M059J (cell line): ENCODE measurements at places on chromosomes 13 and 19.
A peak's percentile ranks its signal among the peaks of the same experiment; 100 is the strongest.

DNA sequence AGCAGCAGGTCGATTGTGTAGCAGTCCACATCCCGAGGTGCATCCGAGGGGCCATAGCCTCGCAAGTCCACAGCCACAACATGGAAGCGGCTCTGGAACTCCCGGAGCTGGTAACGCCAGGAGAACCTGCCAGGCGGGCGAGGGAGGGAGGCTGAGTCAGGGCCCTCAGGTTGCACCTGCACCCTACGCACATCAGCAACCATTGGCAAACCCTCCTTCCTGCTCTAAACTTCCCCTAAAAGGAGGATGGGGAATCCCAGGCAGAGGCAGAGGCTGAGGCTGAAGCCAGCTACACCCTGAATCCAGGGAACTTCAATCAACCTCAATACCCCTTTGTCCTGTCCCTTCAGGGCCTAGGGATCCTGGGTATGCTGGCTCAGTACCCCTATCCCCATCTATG, 977 bp downstream of the EPHX3 start:
- DNase-seq, result no peak

- DNase-seq, result peak; percentile 88
Measured at GRCh38 chr13:109840201-109840892, 54.0 kb upstream of the IRS2 start.

DNA sequence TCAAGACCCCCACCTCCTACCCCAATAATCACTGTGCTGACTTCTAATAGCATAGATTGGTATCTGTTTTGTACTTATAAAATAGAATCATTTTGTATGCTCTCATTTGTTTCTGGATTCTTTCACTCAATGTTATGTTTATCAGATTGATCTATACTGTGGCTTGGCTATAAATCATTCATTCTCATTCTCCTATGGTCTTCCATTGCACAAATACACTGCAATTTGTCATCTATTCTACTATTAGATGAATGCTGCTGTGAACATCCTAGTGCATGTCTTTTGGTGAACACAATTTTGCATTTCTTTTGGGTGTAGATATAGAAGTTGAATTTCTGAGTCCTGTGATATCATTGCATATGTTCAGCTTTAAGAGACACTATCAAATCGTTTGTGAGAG, 94.8 kb upstream of the AKAP11 start:
- DNase-seq, result no peak

GRCh38 chr13:27678306-27679040, 56.8 kb downstream of the POLR1D start:
- peak; percentile 48 for DNase-seq

DNA sequence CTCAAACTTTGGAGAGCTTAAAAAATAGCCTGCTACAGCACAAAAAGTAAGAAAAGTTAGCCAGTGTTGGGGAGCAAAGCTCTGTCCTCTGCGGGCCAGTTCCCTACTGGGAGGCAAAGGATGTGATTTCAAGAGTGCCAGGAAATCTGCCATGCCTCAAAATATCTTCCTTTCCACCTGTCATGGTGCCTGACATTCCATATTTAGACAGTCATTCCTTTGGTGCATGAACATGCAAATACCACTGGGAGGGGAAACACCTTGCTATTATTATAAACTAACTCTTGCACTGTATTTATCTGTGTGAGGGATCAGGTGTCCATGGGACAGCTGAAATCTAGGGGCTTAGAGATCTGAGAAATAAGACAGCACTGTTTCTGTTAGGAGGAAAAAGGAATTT, 10.3 kb downstream of the FREM2 start:
- DNase-seq, result no peak

DNA sequence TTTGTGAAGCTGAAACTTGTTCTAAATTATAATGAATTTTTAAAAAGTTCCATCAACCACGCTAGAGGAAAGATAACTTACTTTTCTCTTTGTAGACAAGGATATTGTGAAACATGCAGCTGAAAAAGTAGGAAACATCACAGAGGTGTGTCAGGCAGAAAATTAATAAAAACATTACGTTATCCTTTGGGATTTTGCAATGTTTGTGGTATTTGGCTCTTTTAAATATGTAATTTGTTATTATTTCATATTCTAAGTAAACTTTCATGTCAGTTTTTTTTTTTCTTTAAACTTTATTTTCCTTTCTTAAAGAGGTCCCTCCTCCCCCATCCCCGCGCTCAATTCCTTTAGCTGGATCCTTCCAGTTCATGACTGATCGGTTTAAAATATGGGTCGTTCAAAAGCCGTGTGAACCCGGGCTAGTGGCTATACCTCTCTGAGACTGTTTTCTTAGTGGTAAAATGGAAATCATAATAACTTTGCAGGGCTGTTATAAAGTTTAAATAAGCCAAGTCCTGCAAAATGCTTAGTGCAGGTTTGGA, 740 bp upstream of the CCDC61 start:
- no peak for DNase-seq

DNA sequence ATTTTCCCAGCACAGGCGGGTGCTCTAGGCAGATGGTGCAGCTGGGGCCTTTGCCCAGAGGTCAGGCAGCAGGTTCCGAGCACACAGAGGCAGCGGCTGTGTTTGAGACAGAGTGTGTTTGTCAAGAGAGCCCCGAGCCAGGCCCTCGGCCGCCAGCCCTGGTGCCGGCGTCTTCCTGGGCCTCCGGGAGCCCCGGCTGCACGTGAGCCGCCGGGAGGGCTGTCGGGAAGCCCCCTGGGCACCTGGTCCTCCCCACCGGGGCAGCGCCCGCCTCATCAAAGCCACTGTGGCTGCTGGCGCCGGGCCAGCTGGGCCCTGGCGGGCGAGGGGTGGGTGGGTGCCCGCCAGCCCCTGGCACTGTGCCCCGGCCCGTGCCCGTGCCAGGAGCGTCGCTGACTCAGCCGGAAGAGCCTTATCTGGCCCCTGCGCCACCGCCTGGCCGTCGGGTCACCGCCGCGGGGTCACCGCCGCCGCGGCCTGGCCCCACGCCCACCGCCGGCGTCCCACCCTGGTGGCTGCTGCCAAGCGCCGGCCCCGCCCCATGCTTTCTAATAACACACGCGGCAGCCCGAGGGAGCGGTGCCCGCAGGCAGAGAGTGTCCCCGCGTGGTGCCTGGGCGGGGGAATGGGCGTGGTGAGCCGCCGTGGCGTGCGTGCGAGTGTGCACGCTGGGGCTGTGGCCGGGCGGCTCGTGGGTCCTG, 14.9 kb downstream of the ARID3A start:
- DNase-seq, result peak; percentile 86

GRCh38 chr13:33381906-33382305, 96.4 kb upstream of the STARD13 start:
- no peak for DNase-seq

DNA sequence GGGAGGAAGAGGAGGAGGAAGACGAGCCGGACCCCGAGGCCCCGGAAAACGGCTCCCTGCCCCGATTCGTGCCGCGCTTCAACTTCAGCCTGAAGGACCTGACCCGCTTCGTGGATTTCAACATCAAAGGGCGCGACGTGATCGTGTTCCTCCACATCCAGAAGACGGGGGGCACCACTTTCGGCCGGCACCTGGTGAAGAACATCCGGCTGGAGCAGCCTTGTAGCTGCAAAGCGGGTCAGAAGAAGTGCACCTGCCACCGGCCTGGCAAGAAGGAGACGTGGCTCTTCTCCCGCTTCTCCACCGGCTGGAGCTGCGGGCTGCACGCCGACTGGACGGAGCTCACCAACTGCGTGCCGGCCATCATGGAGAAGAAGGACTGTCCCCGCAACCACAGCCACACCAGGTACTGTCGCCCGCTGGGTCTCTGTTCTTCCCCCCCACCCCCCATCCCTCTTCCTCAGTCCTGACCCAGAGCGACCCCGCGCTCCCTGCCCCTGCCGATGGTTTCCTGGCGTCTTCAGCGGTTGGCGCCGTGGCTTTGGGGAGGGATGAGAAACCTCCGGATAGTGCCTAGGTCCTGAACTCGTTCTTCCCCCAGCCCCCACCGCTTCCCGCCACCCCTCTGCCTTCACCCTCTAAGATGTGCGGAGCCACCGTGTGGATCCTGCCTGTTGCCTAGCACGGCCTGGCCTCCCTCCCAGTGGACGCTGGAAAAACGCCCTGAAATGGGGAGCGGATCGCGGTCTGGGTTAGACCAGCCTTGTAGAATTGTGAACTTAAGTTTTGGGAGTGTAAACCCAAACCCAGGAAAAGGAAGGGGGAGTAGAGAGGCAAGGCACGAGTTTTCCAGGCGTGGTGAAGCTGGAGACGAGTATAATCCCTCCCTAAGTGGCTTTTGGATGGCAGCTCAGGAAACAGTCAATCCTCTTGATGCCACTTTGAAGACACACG, 1.5 kb downstream of the HS6ST3 start:
- DNase-seq, result peak; percentile 14

DNA sequence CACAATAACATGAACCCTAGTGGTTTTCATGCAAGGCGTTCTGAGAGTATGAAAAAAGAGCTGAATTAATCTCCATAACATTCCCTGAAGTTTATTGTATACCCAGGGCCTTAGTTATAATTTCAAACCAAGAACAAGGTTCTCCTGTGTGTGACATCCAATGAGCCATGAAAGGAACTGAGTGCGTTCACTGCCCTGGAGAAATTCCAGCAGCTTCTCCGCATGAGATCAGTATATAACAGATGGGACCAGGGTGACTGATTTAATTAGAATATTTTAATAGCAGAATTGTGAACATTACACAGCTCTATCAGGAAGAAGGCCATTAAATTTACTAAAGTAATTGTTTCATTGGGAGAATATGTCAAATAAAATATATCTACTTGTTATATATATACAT, 1190.5 kb upstream of the SLC10A2 start:
- DNase-seq, result no peak

DNA sequence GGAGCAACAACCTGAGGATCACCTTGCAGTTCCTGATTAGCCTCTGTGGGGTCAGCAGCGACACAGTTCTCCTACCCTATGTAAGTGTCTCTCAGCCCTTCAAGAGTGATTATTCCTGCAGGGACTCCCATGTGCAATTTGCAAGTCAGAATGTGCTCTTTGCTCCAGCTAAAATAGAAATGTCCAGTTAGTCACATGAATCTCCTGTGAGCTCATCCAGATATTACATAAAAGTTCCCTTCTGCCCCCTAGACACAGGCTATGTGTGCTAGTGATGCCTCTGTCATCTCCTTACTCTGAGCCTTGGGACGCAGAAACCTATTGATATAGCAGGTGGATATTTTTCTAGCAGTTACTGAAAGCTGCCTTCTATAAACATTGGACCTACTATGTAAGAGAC, 105.5 kb downstream of the ZAR1L start:
- no peak for DNase-seq

GRCh38 chr19:2552859-2553258, 76.9 kb downstream of the GADD45B start:
- peak; percentile 74 for DNase-seq

- no peak for DNase-seq
Measured at GRCh38 chr19:1355568-1356507, 27.9 kb upstream of the NDUFS7 start.

DNA sequence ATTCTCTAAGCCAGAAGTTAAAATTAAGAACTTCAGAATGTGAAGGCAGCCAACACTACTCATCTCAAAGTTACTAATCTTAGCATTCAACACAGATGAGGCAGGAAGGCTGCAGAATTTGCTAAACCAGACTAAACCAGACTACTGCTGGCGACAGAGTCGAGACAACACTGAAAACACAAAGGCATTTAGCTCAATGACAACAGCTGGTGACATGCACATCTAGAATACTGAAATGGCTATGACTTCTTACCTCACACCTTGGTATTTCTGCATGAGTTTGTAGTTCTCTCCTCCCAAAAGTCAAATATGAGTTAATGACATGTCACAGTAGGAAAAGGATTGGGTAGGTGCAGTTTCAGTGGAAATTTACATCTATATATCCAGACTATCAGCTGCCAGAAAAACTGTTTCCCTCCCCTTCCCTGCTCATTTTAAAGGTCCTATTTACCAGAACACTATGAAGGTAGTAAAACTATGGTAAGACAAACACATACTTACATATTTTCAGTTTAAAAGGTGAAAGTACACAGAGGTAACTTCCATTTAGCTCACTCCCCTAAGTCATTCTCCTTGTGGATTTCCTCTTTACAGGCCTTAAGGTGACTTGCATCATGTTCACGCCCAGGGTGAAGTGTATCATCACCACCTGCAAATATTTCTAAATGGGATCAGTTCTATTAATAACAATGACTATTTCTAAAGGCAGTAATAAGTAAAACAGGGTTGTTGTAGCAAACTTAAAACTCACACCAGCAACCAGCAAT, 21.4 kb downstream of the FOXO1 start:
- DNase-seq, result no peak

GRCh38 chr13:33087790-33088189, 71.6 kb downstream of the KL start:
- peak; percentile 29 for DNase-seq

- DNase-seq, result peak; percentile 84
Measured at GRCh38 chr13:30690282-30691188, 44.8 kb upstream of the ALOX5AP start.

GRCh38 chr19:40616941-40617340, 15.8 kb downstream of the LTBP4 start:
- no peak for DNase-seq

- peak; percentile 7 for DNase-seq
Measured at GRCh38 chr19:57720878-57721277, 6.5 kb downstream of the ZNF671 start.

DNA sequence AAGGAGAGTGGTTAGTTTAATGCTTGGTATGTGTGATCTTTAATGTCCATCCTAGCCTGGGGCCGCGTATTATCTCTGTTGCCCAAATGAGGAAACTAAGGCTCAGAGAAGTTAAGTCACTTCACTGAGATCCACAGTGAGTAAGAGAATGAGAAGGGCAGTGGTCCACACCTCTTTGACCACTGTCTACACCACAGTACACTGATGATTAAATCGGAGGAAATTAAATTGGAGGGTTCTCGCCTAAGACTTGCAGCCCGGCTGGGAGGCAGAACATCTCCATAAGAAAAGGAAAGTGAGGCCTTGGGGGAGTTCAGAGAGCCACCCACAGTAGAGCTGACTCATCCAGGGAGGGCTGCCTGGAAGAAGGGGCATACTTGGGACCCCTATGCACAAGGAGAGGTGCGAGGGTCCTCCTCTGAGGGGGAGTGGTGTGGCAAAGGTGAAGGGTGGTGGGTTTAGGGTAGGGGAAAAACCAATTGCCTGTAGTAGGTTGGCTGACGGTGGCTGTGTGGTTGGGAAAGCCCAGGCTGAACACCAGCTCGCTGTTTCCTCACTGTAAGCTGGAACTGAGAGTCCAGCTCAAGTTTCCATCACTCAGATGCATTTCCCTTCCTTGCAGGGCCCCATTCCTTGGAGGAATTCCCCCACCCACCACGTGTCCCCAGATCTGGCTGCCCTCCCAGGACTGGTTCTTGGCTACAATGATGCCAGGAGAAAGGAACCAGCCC, 15.0 kb upstream of the DHRS12 start:
- DNase-seq, result peak; percentile 33

- DNase-seq, result no peak
Measured at GRCh38 chr13:56718791-56719190, 421.9 kb upstream of the PRR20A start.

DNA sequence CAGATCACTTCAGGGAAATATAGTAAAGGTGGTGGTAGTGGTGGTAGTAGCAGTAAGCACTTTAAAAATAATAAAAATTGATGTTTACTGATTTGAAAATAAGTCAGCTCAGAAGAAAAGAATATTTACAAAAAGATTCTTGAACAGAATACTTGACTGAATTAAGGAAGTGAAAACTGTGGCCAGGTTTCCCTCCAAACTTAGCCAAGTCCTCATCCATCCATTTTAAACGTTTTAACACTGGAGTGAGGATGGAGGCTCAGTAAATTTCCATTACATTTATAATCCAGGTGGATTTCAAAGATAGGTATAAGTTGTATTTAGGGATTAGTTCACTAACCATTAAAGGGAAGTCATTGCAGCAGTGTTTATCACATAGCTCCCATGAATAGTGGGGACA, 221.5 kb downstream of the RGCC start:
- no peak for DNase-seq

- DNase-seq, result no peak
Measured at GRCh38 chr13:50277127-50277526, 261.9 kb downstream of the KCNRG start.

- DNase-seq, result no peak
Measured at GRCh38 chr13:73970421-73971055, 163.7 kb downstream of the KLF12 start.
